ENCODE measurements at places on chromosomes 6 and 20.

- DNase-seq = no peak
Measured at GRCh38 chr6:159110013-159110412, 59.2 kb upstream of the FNDC1 start.

DNA sequence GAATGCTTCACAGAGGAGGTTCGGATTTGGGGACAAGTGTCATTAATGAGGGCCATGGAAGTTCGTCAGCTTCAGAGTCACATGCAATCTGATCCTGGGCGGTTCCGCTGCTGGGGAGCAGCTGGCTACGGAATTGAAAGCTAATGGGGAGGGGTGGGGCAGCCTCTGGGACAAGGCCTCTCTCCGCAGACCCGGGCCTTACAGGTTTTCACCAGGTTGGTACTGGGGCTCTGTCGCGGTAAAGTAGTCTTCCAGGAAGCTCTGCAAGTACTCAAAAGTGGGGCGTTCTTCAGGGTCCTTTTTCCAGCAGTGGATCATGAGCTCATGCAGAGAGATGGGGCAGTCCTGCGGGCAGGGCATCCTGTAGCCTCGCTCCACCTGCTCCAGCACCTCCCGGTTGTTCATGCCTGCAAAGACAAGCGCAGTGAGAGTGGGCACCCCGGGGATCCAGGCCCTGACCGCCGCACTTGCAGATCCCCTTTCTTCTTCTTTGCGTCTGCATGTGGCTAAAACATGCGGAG lies 55.9 kb upstream of the TRAF3IP2 start:
- no peak for DNase-seq

GRCh38 chr6:170584954-170585498 lies 589 bp upstream of the PDCD2 start:
- no peak for DNase-seq

DNA sequence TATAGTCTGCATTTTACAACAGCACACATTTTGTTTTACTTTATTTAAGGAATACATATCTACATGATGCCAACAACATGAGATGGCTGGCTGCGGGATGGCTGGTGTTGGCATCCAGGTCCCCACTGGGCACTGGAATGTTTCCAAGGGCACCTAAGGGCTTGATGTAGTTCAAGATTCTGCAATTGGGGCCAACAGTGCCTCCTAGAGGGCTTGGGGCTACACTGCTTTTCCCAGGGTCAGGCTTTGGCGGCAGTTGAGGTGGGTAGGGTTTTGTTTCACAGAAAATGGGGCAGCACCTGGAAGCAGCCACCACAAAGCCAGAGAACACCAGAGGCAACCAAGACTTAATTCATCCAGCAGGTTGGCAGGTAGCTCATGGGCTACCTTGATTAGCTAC lies 202.2 kb upstream of the PRND start:
- DNase-seq = no peak

DNA sequence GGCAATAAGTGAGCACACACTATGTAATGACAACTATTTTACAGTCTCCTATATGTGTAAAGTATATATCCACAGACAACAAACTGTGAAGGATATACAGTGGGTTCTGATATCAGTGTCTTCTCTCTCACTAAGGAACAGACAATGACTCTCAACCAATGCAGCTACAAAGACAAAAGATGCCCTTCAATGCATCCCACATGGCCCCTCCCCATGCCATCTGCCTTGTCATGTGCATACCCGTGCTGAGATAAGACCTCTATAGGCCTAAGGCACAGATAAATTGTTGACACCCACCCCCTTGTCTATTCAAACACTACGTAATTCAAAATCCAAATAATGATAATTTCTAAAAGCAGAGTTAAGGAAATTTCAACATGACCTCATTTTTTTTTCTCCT lies 1123.5 kb upstream of the MAP3K7 start:
- no peak for DNase-seq

- no peak for DNase-seq
Measured at GRCh38 chr6:157144859-157145568, 178.3 kb downstream of the TMEM242 start.

GRCh38 chr6:27591699-27592480 lies 119.0 kb upstream of the ZNF184 start:
- DNase-seq = no peak

GRCh38 chr6:51753635-51754034 lies 333.8 kb downstream of the PKHD1 start:
- no peak for DNase-seq

GRCh38 chr20:34473262-34473883 lies 42.8 kb upstream of the DYNLRB1 start:
- no peak for DNase-seq

GRCh38 chr20:10798811-10799210 lies 125.0 kb upstream of the JAG1 start:
- no peak for DNase-seq

- DNase-seq = no peak
Measured at GRCh38 chr20:26308961-26309360, 612.3 kb upstream of the ZNF337 start.
